ENCODE measurements at places on chromosomes 5 and 9.

DNA sequence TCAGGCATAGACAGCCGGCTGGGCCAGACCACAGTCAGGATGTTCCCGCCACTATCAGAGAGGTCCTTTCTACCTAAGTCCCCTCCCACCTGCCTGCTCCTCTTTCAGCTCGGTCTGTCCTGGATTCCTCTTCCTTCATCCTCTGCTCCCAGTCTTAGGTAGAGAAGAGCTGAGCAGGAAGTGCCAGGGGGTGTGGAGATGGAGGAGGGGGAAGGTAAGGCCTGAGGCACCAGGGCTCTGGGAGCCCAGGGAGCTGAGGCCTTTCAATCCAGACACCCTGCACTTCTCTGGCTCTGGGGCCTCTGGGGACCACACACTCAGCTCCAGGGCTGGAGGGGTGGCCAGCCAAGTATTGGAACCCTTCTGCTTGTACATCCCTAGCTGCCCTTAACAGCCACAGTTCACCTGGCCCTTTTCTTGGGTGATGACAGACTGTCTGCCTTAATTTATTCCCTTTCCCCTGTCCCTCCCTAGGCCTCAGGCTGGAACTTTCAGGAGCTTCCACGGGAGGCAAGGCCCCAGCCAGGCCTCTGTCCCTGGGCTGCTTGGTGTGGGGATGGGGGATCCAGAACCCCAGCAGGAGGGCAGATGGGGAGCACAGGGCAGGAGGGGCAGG, 15.6 kb downstream of the IRF1 start:
- DNase-seq, result no peak

GRCh38 chr9:119951090-119951489, 581.9 kb upstream of the BRINP1 start:
- no peak for DNase-seq

DNA sequence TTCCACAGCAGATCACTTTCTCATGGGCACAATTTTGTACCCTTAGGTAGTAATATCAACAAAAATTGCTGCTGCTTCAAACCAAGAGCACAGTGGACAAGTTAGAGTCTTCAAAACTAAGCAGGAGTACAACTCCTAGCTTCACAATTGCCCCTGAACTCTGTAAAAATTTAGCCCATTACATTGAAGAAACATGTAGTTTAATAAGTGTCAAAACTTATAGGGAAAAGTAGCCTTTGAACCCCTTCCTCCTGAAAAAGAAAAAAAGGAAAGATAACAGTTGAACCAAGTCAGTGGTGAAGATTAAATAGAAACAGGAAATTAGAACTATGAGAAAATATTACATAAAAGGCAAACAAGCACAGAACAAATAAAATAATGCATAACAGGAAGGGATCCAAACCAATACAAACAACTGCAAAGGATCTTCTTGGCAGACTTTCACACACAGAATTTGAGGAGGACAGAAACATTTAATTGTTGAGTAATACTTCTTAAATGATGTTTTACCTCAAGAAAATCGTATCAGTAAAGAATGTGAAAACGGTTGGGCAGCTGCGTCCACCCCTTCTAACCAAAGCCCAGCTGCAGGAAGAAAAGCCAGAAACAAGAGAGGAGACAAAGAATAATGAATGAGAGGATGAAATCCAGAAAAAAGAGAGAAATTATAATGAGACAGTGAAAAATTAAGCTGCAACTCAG, 636.0 kb downstream of the NR2F1-AS1 start:
- DNase-seq, result no peak

- DNase-seq, result no peak
Measured at GRCh38 chr5:151597749-151598148, 6.6 kb upstream of the FAT2 start.

- no peak for DNase-seq
Measured at GRCh38 chr5:142844866-142845265, 74.7 kb downstream of the ARHGAP26 start.

- no peak for DNase-seq
Measured at GRCh38 chr9:19023078-19023477, 9.9 kb downstream of the SAXO1 start.

DNA sequence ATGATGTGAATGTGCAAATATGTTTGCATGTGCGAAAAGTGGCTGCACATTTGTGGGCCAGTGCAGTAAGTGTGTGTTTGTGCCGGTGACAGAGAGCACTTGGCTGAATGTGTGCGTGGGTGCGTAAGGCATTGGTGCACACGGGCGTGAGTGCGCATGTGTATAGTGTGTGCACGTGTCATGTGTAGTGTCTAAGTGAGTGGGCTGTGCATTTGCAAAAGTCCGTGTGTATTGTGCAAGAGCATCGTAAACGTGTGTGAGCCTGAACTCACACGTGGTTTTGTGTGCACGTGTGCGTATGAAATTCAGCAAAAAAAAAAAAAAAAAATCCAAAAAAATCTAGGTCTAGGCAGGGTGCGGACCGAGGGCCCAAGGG, 6.5 kb upstream of the EBF1 start:
- DNase-seq, result no peak

GRCh38 chr9:23747088-23748075, 78.7 kb downstream of the ELAVL2 start:
- DNase-seq, result no peak

GRCh38 chr5:56585461-56585860, 229.9 kb upstream of the MAP3K1 start:
- no peak for DNase-seq

DNA sequence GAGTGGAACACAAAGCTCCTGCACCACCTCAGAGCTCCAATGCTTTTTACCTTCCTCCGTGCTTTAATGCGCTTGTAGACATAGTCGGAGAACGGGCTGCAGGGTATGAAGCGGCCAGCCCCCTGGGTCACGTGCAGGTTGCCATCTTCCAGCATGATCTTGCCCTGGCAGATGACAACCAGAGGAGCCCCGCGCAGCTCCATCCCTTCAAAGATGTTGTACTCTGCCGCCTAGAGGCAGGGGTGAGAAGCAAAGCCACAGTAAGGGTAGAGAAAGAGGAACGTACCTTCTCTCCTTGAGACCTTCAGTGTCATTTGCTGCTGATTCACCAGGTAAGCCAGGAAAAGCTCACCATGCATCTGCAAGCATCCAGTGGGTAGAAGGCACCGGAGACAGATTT, 112.3 kb downstream of the DPYSL3 start:
- DNase-seq, result no peak

DNA sequence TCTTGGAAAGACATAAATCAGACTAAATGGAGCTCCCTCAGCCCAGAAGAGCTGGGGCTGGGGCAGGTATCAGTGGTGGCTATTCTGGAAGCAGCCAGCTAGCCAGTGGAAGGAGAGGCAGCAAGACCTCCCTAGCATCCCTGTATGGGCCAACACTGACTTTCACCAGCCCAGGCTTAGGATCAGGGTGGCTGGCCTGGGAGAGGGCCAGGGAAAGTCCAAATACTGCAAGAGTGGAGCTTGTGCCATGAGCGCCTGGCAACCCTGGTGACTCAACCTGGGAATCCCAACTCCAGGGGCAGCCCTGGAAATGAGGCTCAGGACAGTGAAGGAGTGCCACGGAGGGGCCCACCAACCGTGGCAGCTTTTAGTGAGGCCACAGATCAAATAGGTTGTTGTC, 7.6 kb upstream of the IRF1 start:
- no peak for DNase-seq

- no peak for DNase-seq
Measured at GRCh38 chr5:107542831-107543231, 127.9 kb downstream of the EFNA5 start.

GRCh38 chr5:95081982-95082381, 202.9 kb downstream of the MCTP1 start:
- DNase-seq, result peak; percentile 17

- no peak for DNase-seq
Measured at GRCh38 chr5:79787448-79787847, 97.8 kb downstream of the CMYA5 start.
